ENCODE measurements at places on chromosomes 1 and 21.

- DNase-seq, result no peak
These were observed 123.8 kb upstream of the IVNS1ABP start for GRCh38 chr1:185440877-185441276.

GRCh38 chr1:85463731-85464496, 1.0 kb downstream of the DDAH1 start:
- peak; percentile 24 for DNase-seq

DNA sequence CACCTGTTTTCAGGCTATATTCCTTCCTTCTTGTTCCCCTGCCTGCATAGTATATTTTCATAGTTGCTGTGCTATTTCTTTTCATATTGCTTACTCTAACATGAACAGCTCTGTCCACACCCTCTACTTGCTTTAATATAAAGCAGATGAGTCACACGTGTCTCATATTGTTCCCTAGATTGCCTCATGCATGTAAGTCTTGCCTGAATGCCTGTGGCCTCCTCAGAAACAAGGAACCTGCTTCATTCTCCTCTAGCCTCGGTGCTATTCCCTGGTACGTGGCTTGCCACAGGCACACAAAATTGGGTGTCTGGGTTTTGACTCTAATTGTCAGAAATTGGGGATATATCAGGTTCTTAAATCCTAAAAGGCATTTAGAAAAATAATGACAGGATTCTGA, 16.5 kb upstream of the PKP1 start:
- DNase-seq, result no peak

DNA sequence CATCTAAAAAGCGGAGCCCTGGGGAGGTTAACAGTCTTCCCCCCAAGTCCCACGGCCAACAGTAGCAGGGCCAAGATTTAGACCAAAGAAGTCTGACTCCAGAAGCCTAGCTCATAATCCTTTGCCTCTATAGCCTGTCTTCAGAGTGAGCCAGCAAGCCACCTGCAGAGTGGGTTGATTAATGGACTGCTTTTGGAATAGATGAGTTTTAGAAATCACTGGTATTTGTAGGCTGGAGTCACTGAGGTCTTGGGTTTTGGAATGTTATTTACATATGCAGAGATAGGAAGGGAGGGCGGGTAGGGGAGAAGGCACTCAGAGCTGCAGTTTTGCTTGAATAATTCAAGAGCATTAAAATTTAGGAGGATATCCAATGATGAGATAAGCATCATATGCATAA, 90.8 kb upstream of the L1TD1 start:
- DNase-seq, result no peak

DNA sequence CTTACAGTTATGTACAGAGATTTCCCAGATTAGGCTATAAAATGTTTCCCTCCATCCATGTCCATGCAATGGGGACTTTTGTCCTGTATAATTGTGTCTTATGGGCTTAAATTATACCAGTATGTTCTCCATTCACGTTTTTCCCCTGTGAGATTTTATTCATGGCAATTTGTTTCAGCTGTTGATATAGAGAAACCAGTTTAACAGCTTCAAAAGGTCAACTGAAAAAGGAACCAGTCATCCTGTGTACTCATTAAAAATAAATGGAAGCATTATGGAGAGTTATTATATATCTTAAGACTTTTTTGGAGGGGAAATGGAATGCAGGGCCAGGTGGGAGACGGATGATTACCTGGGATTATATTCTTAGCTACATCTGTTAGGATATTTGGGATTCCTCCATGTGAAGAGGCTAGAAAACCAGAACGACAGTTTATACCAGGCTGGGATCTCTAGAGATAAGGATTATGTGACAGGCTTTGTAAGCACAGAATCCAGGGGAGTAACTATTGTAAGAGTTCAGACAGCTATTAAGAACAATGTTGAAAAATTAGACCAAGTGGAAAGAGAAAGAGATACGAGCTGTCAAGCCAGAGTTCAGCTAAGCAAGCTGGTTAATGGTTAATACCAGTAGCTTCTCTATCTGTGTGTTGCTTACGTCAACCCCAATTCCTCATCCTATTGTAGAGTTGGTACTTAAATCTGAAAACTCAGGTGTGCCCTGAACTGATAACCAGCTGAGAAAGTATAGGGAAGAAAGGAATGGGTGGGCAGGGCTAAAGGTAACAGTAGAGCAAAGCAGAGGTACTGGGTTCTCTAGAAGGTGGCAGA, 12.4 kb upstream of the ZNF697 start:
- no peak for DNase-seq

DNA sequence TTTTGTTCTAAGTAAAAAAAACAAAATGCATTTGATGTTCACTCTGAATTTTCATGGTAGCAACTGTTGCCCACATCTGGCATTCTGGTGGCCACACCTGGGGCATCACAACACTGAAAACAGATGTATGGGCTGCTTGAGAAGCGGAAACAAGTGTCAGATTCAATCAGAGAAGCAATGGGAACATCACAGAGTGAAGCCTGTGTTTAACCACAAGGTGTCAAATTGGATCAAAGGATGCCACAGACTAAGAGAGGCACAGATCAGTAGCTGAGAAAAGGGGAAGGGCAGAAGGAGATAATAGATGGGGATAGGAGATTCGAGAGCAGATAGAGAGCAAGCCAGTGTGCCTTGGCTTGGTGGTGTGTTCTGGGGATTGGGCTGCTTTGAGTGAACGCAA, 49.8 kb upstream of the MTF2 start:
- DNase-seq, result no peak

DNA sequence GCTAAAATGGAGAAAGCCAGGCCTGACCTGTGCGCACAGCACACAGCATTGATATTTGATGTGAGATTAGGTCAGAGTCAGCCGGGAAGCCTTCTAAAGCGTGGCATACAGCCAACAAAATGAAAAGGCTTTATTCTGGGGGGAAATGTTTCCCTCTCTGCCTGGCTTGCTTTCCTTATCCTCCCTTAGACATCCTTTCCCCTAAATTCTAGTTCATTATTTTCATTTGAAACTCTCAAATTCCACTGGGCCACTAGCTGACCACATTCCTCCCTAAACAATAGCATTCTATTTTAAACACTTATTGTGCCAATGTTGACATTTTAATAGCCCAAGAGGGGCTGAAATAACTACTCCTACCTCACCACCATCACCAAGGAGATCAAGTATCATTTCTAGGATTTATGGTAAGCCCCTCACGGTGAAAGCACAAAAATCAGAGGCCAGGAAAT, 49.4 kb downstream of the LEPR start:
- DNase-seq, result no peak

- DNase-seq, result no peak
These were observed 18.5 kb upstream of the GNG12 start for GRCh38 chr1:67851800-67852199.

DNA sequence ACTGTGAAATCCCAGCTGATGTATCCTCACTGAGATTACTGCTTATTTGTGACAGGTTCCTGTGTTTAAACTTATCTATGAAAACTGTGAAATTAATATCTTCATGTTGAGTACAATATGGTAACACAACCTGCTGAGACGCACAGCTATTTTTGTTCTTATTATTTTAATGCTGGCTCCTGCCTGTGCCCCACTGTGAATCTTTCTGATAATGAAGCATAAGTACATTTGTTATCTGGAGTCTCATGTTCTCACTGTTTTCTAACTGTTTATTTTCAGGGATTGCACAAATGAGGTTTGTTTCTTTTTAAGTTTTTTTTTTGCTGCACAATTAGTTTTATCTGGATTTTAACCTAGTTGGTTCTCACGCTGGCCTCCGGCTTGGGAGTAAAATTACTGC, 39.9 kb upstream of the IFNAR2 start:
- no peak for DNase-seq

DNA sequence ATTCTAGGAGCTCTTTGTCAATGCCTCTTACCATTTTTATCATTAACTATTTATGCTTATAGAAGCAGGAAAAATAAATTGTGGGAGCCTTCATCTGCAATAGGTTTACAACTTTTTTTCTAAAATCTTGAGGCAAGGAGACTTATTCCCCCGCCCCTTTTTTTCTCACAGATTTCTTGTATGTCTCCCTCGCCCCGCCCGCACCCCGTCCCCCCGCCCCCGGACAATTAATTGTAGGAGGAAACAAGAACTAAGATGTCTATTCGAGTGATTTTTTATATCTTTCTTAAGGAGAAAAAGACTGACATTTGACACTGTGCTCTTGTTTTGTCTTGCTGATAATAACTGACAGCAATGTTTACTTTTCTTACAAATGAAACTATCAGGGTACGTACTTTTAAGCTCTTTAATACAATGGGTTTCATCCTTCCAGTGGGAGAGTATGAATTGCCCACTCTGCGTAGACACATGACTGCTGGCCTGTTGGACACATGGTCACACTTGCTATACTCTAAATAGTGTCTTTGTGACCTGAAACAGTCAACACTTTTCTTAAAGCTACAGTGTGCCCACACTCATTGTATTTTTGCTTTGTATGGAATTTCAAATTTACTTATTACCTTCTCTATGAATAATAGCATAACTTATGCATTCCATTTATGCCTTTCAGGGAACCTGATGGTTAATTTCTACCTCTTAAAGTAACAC, 1.5 kb upstream of the IVNS1ABP start:
- no peak for DNase-seq

GRCh38 chr1:222225316-222225691, 322.6 kb downstream of the HHIPL2 start:
- DNase-seq, result no peak

DNA sequence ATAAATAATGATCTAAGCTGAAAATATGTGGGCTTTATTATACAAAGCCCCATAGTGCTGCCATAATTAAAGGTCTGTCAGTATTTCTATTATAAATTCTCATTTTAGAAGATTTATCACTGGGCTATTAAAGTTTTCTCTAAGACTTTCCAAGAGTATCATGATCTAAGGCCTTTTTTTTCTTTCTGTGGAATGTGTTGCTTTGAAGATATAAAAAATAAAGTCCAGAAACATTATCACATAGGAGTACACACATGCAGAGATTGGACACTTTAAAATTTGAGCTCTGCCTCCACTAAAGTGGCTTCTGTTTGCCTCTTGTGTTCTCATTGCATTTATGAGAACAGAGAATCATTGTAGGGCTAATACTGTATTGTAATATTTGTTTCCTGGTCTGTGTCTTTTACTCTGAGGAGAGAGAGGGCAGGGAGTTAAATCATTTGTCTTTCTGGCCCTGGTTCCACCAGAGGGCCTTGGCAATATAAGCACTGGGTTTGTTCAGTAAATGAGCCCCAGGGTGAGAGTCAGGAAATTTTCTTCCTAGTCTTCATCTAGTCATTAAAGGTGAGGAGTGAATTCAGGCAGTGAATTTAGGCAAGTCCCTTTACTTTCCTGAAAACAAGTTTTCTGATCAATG, 70.2 kb downstream of the NFIA start:
- DNase-seq, result no peak

GRCh38 chr1:245663841-245664240, 509.1 kb downstream of the KIF26B start:
- DNase-seq, result no peak

Measured in cerebellar nuclear complex (tissue), 1 donor.